Activated T-helper 2 cell treated with anti-CD3 and anti-CD28 coated beads, Interferon-gamma antibody, Interleukin-2, Interleukin-4, amounts not matched to agents 10 μg/mL and 5 μg/mL and 100 μg/mL, durations not matched to agents 14 hours and 24 hours and 36 hours (primary cell): ENCODE measurements at places on chromosomes 12 and 14. TPM values are rescaled to one million over a fixed set of nuclear protein-coding genes. Genes with fewer than 3 reads are reported as not detected.

Gene ENDOU
- total RNA-seq, result not detected in 2 replicates

DNA sequence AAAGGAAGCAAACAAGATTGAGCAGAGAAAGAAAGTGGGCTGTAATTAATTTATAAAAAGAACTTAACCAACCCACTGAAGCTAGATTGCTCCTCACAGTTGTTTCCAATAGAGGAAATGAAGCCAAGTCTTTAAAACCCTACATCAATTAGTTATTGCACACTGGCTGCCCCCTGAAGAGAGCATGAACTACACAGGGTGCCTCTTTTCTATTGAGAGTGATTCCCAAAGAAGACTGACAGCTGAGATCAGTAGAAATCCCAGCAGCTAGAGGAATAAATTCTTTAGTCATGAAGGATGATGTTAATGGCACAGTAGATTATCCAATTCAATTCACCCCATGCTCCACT lies 8.6 kb upstream of the USP15 start:
- H3K27me3 ChIP-seq, result no peaks in the 10 kb centered on the region
- no peak for DNase-seq
- H3K27ac ChIP-seq, result peak overlapping the region; percentile 87
- H3K36me3 ChIP-seq, result peaks cover 10% of the 10 kb centered on the region

DNA sequence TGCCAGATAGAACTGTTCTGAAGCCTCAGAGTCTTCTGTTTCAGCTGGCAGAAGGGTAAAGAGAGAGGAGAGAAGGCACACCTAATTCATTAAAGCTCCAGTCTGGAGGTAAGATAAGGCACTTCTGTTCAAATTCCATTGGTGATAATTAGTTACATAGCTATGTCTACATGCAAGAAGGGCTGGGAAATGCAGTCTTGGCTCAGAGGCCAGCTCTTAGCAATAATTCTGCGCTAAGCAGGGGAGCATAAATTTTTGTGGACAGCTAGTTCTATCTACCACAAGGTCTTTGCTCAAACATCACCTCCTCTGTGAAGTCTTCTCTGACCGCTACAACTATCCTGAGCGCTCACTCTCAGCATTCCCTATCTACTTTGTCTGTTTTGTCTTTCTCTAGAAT lies 14.3 kb upstream of the E2F7 start:
- no peaks in the 10 kb centered on the region for H3K4me1 ChIP-seq
- peaks cover 9% of the 10 kb centered on the region for H3K27me3 ChIP-seq
- no peak overlapping the region for H3K27ac ChIP-seq
- DNase-seq, result no peak
- no peak overlapping the region for H3K4me3 ChIP-seq

Gene YY1
- 105 TPM in 2 replicates for total RNA-seq

Gene RD3L
- total RNA-seq, result not detected in 2 replicates

Gene RNASE7
- total RNA-seq, result not detected in 2 replicates

DNA sequence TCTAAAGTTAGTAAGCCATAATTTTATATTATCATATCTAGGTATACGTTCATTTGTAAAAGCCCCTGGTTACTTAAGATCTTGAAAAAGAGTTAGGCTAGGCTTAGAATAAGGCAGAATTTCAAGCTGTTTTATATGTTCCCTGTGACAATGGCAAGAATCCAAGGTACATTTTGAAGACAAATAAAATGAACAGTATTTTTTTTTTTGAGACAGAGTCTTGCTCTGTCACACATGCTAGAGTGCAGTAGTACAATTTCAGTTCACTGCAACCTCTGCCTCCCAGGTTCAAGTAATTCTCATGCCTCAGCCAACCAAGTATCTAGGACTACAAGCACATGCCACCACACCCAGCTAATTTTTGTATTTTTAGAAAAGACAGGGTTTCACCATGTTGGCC lies 139.2 kb downstream of the DUSP6 start:
- H3K36me3 ChIP-seq, result no peaks in the 10 kb centered on the region
- no peak overlapping the region for H3K27ac ChIP-seq

GRCh38 chr14:100761481-100761880 lies 34.8 kb downstream of the DLK1 start:
- no peaks in the 10 kb centered on the region for H3K4me1 ChIP-seq
- DNase-seq, result no peak

DNA sequence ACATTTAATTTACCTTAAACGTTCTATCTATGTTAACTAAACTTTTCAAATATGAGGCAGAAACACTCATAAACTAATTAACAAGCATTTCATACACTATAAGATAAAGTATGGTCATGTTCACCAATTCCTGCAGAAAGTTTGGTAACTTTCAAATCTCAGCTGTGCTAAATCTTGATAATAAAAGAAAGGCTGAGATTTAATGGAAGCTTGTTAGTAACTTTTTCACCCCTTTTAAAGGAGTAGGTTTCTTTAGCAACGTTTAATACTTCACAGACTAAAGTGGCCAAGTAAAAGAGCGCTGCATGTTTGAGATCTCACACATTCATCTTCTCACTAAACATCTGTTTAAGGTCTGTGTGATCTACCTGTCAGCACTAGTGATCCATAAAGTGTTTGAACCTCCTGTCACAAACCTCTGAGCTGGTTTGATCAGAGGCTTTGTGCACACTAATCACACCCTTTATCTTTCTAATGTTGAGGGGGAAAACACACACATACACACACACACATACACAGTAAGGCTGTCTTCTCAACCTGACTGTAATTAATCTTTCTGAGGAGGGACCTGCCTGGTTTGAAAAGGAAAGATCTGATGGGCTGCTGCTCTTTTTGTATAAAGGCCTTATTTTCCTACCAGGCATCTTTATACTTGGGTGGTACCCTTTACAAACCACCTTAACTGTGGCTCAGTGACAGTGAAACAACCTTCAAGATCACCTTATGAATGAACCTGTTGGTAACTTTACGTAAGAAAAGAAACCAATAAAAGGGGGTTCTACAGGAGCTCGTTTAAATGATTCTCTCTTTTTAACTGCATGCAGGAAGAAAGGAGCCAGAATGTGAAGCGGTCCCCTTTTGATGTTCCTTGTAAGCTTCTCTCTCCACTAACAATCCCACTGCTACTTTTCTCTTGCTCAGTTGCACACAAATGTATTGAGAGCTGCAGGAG lies 244.2 kb downstream of the SOX5 start:
- no peaks in the 10 kb centered on the region for H3K36me3 ChIP-seq
- H3K4me1 ChIP-seq, result no peaks in the 10 kb centered on the region
- no peak overlapping the region for H3K27ac ChIP-seq
- no peaks in the 10 kb centered on the region for H3K27me3 ChIP-seq
- H3K4me3 ChIP-seq, result no peak overlapping the region

DNA sequence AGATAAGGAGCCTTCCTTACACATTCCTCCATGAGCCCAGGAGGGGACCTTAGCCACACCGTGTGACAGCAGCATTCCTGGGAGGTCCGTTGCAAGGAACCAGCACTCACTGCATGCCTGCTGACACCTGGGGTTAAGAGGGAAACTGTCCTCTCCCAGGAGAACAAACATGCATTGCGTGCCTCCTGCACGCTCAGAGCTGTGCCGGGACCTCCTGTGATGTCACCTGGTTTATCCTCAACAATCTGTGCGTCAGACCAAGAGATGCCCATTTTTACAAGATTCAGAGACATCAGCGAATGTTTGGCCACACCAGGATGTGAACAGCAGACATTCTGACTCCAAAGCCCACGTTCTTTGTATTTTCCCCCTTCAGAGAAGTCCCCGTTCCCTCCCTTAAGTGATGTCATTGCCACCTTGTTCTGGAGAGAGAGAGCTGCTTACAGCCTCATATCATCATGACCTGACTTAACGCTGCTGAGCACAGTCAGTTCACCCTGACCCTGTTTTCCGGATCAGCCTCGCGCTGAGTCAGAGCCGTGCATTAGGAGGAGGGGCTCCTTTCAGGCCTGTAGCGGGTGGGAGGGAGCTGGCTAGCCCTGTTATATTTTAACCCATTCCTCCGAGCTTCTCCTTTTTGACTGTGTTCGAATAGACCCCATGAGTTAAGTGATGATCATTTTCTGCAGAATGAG lies 36.2 kb downstream of the TMEM120B start:
- H3K27ac ChIP-seq, result peak overlapping the region; percentile 22
- peaks cover 3% of the 10 kb centered on the region for H3K4me1 ChIP-seq
- DNase-seq, result no peak
- peaks cover 15% of the 10 kb centered on the region for H3K36me3 ChIP-seq

GRCh38 chr14:23881282-23881681 lies 72.3 kb upstream of the DHRS4 start:
- H3K36me3 ChIP-seq, result no peaks in the 10 kb centered on the region
- DNase-seq, result no peak
- H3K27ac ChIP-seq, result no peak overlapping the region
- peaks cover 3% of the 10 kb centered on the region for H3K27me3 ChIP-seq

GRCh38 chr12:109461049-109461845 lies 15.9 kb downstream of the KCTD10 start:
- H3K27me3 ChIP-seq, result no peaks in the 10 kb centered on the region
- H3K4me3 ChIP-seq, result no peak overlapping the region
- H3K4me1 ChIP-seq, result peaks cover 34% of the 10 kb centered on the region
- peaks cover 44% of the 10 kb centered on the region for H3K36me3 ChIP-seq
- peak overlapping the region; percentile 59 for H3K27ac ChIP-seq
- DNase-seq, result no peak

DNA sequence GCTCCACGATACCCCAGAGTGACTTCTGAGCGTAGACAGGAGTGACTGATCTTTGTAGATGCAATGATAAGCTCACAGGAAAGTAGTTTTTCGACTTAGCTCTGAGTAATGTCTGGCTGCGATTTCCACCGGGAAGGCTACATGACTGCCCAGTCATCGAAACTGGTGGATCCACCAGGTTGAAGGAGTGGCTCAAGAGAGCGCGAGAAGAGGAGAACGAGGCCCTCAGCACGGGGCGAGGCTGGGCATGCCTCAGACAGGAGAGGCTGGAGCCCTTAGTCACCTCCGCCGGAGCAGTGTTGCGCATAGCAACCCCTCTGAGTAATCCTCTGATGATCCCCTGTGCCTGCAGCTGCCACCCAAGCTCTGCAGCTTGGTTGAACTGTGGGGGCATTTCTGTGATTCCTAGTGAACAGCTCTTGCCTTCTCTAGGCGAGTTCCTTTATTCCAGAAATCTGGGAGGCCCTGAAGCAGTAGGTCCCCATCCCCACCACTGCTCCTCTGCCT lies 25.6 kb downstream of the ELK3 start:
- peaks cover 56% of the 10 kb centered on the region for H3K36me3 ChIP-seq
- H3K4me3 ChIP-seq, result no peak overlapping the region
- peaks cover 18% of the 10 kb centered on the region for H3K4me1 ChIP-seq
- DNase-seq, result no peak

GRCh38 chr14:64220056-64220455 lies 74.1 kb downstream of the ESR2 start:
- no peak overlapping the region for H3K4me3 ChIP-seq
- no peaks in the 10 kb centered on the region for H3K27me3 ChIP-seq
- no peak for DNase-seq
- H3K27ac ChIP-seq, result no peak overlapping the region
- H3K4me1 ChIP-seq, result peaks cover 3% of the 10 kb centered on the region
- peaks cover 45% of the 10 kb centered on the region for H3K36me3 ChIP-seq

DNA sequence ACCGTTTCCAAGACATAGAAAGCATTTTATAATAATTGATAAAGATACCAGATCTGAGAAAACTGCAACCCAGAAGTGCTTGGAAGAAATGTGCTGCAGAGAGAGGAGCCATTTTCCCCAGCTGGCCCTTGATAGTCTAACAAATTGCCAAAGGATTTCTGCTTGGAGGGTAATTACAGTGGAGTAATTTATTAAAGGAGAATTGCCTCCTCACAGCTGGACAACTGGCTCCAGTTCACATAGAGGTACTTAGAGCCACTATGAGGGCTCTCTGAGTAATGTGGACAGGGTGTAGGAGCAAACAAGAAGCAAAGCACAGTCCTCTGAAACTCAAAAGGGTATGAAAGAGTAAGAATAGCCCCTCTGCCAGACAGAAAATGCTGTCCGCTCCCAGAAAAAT lies 335.6 kb downstream of the SYT1 start:
- no peaks in the 10 kb centered on the region for H3K27me3 ChIP-seq
- DNase-seq, result no peak
- H3K4me1 ChIP-seq, result no peaks in the 10 kb centered on the region
- no peak overlapping the region for H3K27ac ChIP-seq

GRCh38 chr14:59228421-59228820 lies 40.0 kb downstream of the DAAM1 start:
- no peak overlapping the region for H3K4me3 ChIP-seq
- H3K27ac ChIP-seq, result no peak overlapping the region

DNA sequence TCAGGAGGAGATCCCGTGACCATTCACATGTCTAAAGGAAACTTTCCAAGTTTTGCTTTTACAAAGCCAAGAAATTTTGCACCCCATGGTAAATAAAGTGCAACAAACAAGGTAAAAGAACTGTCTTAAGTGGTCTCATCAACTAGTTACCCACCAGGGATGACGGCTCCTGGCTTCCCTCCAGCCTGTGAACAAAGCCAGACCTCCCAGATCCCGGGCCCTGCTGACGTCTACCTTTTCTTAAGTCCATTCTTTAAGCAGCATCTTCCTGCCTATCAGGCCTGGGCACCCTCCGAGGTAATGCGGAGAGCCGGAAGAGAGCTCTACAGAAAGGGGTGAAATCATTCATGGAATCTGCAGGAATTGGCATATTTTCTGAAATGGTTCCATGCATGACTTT lies 58.0 kb upstream of the DAAM1 start:
- H3K4me1 ChIP-seq, result no peaks in the 10 kb centered on the region
- peaks cover 20% of the 10 kb centered on the region for H3K27me3 ChIP-seq
- no peak for DNase-seq
- H3K4me3 ChIP-seq, result no peak overlapping the region
- H3K27ac ChIP-seq, result no peak overlapping the region

- H3K27ac ChIP-seq, result no peak overlapping the region
- H3K4me3 ChIP-seq, result no peak overlapping the region
- H3K27me3 ChIP-seq, result no peaks in the 10 kb centered on the region
These were observed 18.0 kb downstream of the PHLDA1 start for GRCh38 chr12:76013603-76014002.

Gene FIGNL2
- 0.30 TPM in 2 replicates for total RNA-seq

Gene KRT2
- total RNA-seq, result not detected in 2 replicates

DNA sequence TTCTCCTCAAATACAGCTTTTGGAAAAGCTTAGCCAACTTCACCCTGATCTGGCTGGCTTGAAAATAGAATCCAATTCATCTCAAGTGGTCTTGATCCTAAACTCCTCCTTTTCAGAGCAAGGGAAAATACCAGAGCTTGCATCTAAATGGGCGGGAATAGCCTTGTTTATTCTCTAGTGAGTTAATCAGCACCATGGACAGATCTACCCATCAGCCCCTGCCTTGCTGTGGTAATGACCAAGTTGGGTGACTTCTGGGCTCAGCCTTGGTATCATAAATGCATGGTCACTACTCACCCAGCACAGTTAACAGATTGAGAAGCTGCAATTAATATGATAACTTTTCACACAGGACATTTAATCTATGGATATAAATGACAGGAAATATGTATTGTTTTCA lies 196.6 kb downstream of the GLT1D1 start:
- H3K27ac ChIP-seq, result no peak overlapping the region
- H3K36me3 ChIP-seq, result no peaks in the 10 kb centered on the region
- no peaks in the 10 kb centered on the region for H3K4me1 ChIP-seq
- H3K27me3 ChIP-seq, result no peaks in the 10 kb centered on the region

GRCh38 chr14:50396631-50397389 lies at the start of gene CDKL1:
TSS of gene CDKL1 (minus strand) at chr14:50396881. CDS start at chr14:50395868, 1,013 bp downstream.
- H3K27ac ChIP-seq, result no peak within 1 kb of the TSS
- no peaks in the 10 kb centered on the region for H3K36me3 ChIP-seq
- peak within 1 kb of the TSS; percentile 72 for H3K4me3 ChIP-seq
- H3K4me1 ChIP-seq, result peaks cover 10% of the 10 kb centered on the region

GRCh38 chr12:38646146-38646545 lies 259.2 kb downstream of the CPNE8 start:
- H3K4me3 ChIP-seq, result no peak overlapping the region
- H3K27ac ChIP-seq, result no peak overlapping the region
- H3K36me3 ChIP-seq, result no peaks in the 10 kb centered on the region
- H3K27me3 ChIP-seq, result no peaks in the 10 kb centered on the region
- no peak for DNase-seq

Gene C14orf132
- 1.1 and 1.6 TPM in 2 replicates for total RNA-seq
